ENCODE measurements at places on chromosomes 13 and 19.

DNA sequence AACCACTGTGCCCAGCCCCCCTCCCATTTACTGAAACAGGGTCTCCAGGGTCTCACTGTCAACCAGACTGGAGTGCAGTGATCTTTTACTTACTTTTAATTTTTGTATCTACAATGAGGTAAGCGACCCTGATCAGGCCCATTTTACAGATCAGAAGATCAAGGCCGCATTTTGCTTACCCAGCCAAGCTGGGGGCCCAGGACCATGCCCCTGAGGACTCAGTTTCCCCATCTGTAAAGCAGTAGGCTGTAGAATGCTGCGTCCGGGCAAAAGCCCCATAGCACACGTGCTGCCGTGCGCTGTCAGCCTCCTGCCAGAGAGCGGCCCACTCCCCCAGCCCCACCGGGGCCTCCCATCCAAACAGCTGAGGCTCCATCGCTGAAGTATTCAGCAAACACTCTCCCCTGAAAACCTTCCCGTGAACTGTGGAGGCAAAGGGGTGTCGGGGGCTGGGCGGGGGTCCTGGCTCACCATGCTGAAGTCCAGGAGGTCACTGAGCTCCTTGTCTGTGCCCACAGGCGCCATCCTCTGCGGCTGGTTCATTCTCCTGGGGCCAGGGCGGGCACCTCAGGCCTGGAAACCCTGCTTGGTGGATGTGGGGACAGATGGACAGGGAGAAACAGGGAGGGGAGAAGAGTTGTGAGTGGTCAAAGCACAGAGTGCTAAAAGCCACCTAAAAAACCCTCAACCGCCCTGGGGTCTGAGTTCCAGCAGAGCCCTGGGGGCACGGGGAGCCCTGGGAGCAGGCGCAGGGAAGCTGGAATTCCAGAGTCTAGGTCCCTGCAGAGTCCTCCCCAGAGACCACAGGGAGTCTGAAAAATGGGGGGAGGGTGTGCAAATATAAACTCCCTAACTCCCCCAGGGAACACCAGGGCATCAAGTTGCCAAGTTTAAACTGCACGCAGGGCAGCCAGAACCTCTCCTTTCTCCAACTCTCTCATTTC is 2.4 kb downstream of the TCF3 start:
- DNase-seq = no peak

- DNase-seq = no peak
These were observed 33.0 kb downstream of the CYP4F2 start for GRCh38 chr19:15864824-15865223.

GRCh38 chr13:50403311-50403710 is 388.1 kb downstream of the KCNRG start:
- no peak for DNase-seq

DNA sequence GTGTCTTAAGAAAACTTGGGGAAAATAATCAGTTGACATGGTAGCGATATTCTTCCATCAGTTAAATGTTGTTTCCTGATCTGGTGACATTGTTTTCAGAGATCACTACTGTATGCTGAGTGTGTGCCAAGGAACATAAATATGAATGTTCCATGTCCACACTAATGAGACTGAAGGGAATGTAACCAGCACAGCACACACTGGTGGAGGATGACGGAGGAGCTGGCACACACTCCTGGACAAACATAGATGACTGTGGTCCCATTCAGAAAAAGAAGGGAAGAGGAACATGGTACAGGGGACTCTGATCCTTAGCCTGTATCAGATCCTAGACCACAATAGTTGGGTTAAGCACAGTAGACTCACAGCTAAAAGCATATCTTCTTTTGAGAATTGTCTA is 574.8 kb downstream of the MYO16 start:
- no peak for DNase-seq

DNA sequence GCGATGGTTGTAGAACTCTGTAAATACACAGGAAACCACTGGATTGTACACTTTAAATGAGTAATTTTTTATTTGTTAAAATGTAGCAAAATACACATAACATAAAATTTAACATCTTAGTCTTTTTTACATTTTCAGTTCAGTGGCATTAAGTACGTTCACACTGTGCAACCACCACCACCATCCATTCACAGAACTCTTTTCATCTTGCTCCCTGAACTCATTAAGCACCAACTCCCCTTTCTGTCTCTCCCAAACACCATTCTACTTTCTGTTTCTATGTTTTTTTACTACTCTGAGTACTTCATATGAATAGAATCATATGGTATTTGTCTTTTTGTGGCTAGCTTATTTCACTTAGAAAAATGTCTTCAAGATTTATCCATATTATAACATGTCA is 2.7 kb upstream of the UBL3 start:
- DNase-seq = no peak

GRCh38 chr13:35769812-35770211 is 293.3 kb upstream of the MAB21L1 start:
- DNase-seq = no peak

DNA sequence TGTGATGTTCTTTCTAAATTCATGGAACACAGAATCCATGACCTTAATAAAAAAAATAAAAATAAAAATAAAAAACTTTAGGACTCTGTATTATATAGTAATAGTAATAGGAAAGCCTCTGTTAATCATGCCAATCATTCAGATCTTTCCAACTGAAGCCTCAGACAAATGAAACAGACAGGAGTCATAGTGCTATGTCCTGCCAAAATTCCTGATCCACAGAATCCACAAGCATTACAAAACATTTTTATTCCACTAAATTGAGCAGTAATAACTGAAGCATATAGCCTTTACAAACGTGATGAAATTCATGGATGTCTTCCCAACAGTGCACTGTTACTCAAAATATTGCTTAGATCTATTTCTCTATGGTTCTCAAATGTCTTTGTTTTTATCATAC is 820.6 kb upstream of the PCDH9 start:
- DNase-seq = no peak

DNA sequence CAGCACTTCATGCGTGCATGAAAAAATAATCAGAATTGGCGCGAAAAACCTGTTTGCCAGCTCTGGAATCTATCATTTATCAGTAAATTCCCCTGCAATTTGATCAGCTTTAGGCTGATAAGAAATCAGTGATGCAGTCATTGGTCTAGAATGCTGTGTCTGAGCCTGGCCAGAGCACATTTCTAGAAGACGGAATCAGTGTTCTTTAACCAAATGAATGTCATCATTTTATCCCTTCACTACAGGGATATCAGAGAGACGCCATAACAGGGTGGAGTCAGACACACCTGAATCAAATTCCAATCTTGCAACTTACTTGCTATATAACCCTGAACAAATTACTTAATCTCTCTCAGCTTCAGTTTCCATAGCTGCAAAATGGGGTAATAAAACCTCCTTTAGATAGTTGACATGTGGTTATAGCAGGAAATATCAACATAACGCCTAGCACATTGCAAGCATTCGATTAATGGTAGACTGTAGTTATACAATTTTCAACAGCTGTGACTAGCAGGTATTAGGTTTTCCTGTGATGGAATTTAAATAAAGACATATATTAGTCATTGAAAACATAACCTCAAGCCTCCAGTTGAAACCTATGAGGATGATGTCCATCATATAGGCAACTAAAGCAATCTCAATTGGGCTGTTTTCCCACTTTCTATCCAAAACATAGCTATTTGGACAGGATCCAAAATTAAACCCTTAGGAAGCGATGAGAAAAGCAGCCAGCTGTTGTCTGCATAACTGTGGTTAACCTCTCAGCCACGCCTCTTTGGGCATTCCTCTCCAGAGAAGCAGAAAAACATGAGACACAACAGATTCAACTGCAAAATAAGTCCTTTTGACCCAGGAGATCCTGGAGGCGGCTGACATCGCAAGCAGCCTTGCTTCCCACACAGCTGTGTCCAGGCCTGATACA is 51.6 kb upstream of the UBL3 start:
- no peak for DNase-seq

DNA sequence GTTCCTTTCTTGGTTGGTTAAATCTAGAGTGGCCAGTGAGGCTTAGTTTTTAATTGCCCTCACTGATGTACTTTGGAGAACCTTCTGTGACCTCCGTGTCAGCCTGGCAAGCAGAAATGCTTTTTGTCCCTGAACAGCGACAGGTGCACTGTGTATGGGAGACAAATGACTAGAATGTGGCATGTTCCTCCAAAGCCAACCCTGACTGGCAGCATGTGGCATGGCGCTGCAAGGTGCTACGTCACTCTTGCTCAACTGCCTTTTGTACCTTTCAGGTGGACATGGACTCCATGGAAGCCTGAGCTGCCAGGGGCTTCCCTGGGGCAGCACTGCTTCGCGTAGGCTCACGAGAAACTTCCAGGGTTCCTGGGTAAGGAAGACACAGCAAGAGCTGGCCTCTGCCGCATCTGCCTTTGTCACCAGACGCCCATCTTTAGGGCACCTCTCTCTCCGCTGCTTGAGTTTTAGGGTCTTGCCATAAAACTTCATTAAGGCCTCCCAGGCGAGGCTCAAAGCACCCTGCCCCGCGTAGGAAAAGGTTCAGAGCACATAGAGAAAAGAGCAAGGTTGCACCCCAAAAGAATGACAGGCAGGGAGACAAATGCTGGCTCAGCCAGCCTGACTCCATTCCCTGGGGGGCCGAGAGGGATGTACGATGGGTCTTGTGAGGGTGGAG is 167.1 kb upstream of the SOX1 start:
- no peak for DNase-seq

DNA sequence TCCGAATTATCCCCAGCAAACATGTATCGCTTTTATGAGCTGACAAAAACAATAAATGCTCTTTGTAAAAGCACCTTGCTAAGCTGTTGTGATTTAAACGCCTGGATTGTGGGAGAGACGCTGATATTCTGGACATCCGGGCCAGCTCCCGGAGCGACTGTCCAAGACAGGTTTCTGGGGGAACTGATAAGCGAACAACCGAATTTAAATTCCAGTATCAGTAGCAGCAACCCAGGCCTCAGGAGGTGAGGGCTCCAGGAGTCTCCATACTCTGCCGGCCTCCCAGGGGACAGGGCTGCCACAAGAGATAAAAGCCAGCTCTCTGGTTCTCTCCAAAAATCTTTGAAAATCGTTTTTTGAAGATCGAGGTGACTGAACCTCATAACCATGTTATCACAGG is 50.3 kb upstream of the VSTM2B start:
- DNase-seq = no peak

- DNase-seq = no peak
These were observed 24.0 kb downstream of the MPND start for GRCh38 chr19:4367336-4367723.

- no peak for DNase-seq
These were observed 69.8 kb downstream of the SIAH3 start for GRCh38 chr13:45781553-45782326.

- DNase-seq = no peak
These were observed 29.9 kb upstream of the ARGLU1 start for GRCh38 chr13:106597749-106598395.

- DNase-seq = no peak
These were observed 27.9 kb upstream of the VSTM2B start for GRCh38 chr19:29497686-29498436.

GRCh38 chr19:41288673-41289530 is 21.1 kb upstream of the CCDC97 start:
- no peak for DNase-seq

DNA sequence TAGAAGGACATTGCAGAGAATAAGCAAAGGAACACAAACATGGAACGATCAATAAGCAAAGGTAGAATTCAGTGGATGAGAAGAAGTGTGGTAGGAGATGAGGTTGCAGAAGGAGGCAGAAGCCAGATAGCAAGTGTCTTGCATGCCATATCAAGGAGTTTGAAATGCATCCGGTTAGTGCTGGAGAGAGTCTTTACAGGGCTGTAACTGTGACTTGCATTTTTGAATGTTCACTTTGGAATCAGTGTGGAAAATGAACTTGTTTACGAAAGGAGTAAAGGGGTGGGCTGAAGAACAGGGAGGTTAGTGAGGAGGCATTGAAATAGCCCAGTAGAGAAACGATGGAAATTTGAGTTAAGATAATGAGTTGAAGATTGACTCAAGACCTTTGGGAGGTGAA is 90.7 kb upstream of the MBNL2 start:
- no peak for DNase-seq

DNA sequence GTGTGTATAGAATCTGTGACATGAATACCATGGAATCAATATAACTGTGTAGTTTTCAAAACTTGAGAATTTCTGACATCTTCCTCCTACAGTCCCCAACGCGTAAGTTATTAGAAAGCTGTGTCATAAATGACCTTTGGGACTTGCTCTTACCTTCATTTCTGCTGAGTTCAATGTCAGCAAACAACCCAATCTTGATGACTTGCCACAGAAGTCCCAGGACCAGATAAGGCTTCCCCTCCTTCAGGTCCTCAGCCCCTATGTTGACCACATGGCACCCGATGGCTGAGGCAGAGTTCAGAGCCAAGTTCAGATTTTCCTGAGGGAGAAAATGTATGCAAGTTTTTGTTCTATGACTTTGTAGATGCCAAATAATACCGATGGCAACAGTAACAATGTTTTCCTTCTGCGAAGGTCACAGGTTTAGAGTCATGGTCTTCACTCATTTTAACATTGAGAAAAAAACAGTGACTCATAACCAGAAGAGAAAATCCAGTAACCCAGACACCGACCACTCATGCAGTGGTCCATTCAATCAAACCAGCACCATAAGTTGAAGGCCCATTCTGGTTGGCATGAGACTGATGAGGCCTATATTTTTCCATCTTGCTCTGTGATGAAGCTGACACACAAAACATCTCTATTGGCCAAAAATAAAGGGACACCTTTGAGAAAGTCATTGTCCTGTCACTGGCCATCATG is 29.2 kb downstream of the LCP1 start:
- DNase-seq = no peak

GRCh38 chr19:46014941-46015686 is 7.7 kb downstream of the PGLYRP1 start:
- DNase-seq = peak; percentile 57

- no peak for DNase-seq
These were observed 11.4 kb downstream of the MCF2L start for GRCh38 chr13:112980434-112980833.

- no peak for DNase-seq
These were observed 1.1 kb upstream of the SWSAP1 start for GRCh38 chr19:11373166-11373884.

DNA sequence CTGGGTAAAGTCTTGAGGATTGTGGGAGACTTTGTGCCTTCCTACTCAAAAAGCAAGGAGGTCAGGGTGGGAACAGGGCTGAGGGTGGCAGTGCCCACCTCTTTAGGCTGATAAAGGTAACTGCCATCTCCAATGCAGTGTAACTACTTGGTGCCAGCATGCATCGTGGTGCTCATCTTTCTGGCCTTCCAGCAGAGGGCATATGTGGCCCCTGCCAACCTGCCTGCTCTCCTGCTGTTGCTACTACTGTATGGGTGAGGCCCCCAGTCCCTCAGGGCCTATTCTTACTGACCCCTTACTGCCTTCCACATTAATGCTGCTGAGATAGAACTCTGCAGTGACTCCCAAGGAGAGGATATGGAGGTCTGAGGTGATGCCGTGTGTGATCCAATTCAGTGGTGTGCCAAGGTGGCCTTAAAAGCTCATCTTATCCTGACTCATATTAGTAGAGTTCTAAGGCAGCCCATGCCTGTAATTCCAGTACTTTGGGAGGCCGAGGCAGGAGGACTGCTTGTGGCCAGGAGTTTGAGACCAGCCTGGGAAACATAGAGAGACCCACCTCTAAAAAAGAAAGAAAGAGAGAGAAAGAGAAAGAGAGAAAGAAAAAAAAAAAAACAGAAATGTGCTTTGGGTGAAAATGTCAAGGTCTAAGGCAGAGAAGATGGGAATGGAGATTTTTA is 9.7 kb upstream of the ARHGAP45 start:
- no peak for DNase-seq

All from stimulated activated CD8-positive, alpha-beta memory T cell treated with anti-CD3 and anti-CD28 coated beads, Interleukin-2, amount 100 ng/mL, for 48 hours (primary cell).